ENCODE measurements at places on chromosomes 12 and 14. TPM values are rescaled to one million over a fixed set of nuclear protein-coding genes. Genes with fewer than 3 reads are reported as not detected.

Gene GPHN
- total RNA-seq: 70.5 TPM

Gene RPS26
- total RNA-seq: 606 TPM

Gene CD163
- total RNA-seq: 0.80 TPM

Gene SELPLG
- 0.87 TPM for total RNA-seq

Gene FGF6
- total RNA-seq: not detected

Gene SLC10A1
- 1.1 TPM for total RNA-seq

Gene IL23A
- total RNA-seq: 0.28 TPM

Gene GPRC5A
- total RNA-seq: 65.2 TPM

Gene ADAMTS20
- total RNA-seq: not detected

DNA sequence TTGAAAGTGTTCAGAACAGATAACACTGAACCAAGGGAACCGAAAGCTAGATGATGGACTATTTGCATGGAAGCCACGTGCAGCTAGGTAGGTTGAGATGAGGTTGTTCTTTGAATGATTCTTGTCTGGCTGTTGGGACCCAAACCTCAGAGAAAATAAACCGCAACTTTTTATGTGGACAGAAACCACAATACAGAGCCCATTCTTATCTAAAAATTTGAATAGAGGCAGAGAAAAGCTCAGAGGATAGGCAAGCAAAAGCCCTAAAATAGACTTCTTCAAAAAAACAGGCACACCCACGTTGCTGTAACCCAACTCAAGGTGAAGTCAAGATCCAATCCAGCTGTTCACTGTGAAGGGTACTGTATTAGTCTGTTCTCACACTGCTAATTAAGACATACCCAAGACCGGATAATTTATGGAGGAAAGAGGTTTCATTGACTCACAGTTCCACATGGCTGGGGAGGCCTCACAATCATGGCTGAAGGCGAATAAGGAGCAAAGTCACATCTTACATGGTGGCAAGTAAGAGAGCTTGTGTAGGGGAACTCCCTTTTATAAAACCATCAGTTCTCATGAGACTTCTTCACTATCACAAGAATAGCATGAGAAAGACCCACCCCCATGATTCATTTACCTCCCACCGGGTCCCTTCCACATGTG, 353.8 kb downstream of the AACS start:
- ATAC-seq: no peak

DNA sequence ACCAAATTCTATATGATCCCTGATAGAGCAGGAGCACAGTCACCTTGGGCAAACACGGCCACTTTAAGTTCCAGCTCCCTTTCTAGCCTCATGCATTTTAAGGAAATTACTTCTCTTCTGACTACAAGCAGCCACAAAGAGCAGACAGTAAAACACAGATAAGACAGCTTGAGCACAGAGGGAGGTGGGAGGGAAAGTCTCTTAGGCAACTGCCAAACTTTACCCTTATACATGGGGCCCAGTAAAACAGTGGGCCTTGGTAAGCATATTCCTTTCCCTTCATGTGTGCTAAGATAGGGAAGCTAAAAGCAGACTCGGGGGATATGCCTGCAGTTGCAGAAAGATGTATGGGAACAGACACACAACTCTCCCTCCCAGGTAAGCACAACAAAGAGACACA, 235.9 kb downstream of the CPNE8 start:
- ATAC-seq: no peak

DNA sequence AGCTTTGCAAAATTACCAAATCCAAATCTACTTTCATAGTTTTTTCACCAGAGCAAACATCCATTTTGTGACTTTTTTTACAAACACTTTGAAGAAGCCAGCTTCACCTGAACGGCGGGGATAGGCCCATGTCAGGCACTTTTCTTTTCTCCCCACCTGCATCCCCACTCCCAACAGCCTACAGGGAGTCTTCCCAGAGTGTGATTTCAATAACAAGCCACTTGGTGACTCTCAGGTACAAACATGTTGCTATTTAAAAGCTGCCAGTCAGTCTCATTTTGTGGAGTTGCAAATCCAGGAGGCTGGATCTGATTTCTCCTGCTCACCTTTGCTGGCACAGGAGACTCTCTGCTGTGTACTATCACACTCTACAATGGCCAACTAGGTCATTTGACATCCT, 285.5 kb downstream of the KCNH5 start:
- ATAC-seq: no peak

DNA sequence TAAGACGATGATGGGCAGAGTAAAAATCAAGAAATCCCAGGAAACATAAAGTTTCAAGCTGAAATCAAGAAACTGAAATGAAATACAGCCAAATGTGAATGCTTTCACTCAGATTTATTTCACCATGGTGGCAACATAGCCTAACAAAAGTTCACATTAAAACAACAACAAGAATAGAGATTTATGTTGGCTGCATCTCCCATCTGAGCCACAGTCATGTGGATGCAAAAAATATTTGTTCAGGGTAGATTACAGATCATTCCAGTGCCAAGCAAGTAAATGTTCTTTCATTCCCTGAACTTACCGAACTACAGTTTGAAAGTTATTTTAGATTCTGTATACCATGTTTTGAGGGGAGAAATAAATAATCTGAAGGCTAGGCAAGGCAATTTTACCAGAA, 159.9 kb upstream of the TMTC1 start:
- no peak for ATAC-seq

DNA sequence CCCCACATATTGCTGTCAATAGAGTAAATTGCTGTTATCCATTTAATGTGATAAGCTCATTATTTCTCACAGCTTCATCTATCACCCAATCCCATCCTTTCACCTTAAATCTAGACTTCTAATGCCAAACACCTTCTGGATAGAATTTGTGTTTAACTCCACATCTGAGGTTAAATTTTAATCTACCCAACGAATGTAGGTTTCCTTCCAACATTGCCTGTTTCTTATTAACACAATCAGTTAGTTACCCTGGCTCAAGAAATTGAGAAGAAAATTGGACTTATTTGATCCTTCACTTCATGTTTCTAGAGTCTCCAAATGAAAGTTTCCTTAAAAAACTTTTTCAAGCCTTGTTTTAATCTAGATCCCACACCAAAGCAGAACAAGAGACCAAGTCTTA, 67.3 kb downstream of the PTPRO start:
- no peak for ATAC-seq

DNA sequence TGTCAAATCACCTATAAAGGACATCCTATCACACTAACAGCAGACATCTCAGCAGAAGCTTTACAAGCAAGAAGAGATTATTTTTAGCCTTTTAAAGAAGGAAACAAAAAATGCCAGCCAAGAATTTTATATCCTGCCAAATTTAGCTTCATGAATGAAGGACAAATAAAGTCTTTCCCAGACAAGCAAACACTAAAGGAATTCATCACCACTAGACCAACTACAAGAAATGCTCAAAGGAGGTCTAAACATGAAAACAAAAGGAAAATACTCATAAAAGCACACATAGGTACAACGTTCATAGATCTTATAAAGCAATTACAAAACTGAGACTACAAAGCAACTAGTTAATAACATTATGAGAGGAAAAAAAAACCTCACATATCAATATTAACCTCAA, 20.7 kb upstream of the STAB2 start:
- no peak for ATAC-seq

DNA sequence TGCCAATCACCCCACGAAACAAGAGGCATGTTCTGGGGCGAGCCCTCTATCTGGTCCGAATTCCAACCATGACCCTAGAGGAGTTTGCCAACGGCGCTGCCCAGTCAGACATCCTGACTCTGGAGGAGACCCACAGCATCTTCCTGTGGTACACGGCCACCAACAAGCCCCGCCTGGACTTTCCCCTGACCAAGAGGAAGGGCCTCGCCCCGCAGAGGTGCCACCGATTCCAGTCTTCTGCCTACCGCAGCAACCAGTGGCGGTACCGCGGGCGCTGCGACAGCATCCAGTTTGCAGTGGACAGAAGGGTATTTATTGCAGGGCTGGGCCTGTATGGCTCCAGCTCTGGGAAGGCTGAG, 1.7 kb downstream of the BTBD6 start:
- no peak for ATAC-seq

DNA sequence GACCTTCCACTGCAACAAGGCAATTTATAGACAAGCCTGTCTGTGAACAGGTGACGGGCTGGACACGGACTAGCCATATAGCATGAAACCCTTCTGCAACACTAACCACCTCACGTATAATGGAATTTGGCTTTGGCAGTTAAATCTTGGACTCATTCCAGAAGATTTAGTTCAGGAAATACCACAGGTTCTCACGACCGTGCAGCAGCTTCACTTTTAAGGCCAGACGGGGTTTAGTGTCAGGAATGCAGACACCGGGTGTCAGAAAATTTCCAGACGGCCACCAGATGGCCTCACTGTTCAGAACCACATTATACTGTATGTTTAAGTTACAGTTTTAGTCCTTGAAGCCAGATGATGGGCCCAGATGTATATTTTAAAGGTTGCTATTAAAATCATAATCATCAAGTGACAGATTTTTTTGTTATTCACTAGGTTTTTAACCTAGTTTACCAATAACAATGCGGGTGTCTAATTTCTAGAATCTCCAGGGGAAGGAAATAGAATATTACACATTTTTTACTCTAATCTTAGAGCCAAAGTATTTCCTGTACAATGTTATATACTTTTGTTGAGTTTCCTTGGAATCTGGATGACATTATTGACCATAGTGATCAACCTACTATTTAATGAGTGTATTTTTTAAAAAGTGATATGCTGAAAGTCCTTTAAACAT, 90.5 kb upstream of the TMPO start:
- peak; percentile 63 for ATAC-seq

DNA sequence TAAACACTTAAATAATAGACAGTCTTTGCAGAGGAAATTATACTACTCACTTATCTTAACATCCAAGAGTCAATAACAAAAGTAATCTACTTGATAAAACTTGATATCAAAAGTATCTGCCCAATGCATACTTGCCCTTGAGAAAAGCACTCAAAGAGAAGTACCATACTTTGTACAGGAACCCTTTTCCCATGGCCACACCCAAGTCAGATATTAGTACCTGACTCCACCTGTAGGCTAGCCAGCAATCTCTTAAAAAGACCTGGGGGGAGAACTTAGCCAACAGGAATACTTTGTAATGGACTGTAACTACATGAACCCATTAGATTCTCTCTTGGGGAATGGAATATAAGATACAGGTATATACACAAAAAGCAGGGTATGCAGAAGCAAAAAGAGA, 99.6 kb upstream of the HECTD1 start:
- ATAC-seq: no peak

- no peak for ATAC-seq
These were observed 28.8 kb upstream of the RPLP0 start for GRCh38 chr12:120229487-120230325.

DNA sequence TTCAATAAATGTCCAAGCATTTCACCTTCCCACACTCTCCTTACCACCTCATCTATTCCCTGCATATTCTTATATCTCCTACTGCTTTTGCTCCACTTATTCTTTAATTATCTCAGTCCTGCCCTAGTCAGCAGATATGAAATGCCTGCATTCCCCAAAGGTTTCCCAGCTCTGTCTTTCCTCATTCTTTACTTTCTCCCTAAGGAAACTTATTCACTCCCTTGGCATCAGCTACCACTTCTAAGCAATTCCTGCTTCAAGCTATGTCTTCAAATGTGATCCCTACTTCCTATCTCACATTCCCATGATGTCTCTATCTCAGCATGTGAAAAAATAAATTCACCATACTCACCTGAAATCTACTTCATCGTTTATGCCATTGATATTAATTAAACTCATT, 111.8 kb downstream of the CAPZA3 start:
- ATAC-seq: no peak

- ATAC-seq: peak; percentile 77
These were observed at the start of gene CACNA1C for GRCh38 chr12:2052826-2053678. Gene CACNA1C, plus strand, starts transcription at chr12:2052987. Its CDS starts 576 bp downstream, at chr12:2053563.

- no peak for ATAC-seq
These were observed 321.6 kb downstream of the ZFP36L1 start for GRCh38 chr14:68471029-68471963.
